ENCODE measurements at places on chromosomes 5 and 9. TPM values are rescaled to one million over a fixed set of nuclear protein-coding genes. Genes with fewer than 3 reads are reported as not detected.
A peak's percentile ranks its signal among the peaks of the same experiment; 100 is the strongest.

NPR3 gene
- total RNA-seq: 51.0 TPM

- H3K27me3 ChIP-seq: no peaks in the 10 kb centered on the region
- H3K36me3 ChIP-seq: no peaks in the 10 kb centered on the region
- H3K4me3 ChIP-seq: no peak overlapping the region
- no peaks in the 10 kb centered on the region for H3K4me1 ChIP-seq
- no peak overlapping the region for H3K27ac ChIP-seq
These were observed 739.5 kb upstream of the GRAMD2B start for GRCh38 chr5:125683669-125684068.

ARHGEF39 gene
- 0.44 TPM for total RNA-seq

DNA sequence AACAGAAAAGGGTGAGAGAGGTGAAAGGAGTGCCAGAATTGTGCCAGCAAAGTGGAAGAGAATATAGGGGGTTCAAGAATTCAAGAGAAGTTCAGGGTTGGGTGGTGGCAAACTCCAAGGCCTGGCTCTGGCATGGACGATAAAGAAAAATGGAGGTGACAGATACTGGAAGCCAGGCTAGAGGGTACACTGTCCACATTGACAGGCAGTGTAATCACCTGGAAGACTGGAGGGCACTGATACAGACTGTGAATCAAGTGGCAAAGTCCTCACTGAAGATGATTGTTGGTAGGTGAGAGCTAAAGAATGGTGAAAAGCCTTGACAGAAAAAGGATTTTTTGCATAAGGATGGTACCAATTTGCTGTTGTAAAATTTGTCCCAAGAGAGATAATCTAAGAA lies 7.1 kb downstream of the SAR1B start:
- no peak overlapping the region for H3K4me3 ChIP-seq
- H3K36me3 ChIP-seq: peaks cover 31% of the 10 kb centered on the region
- no peaks in the 10 kb centered on the region for H3K27me3 ChIP-seq
- peaks cover 7% of the 10 kb centered on the region for H3K4me1 ChIP-seq

- DNase-seq: no peak
- no peaks in the 10 kb centered on the region for H3K36me3 ChIP-seq
- H3K27ac ChIP-seq: no peak overlapping the region
- H3K4me3 ChIP-seq: no peak overlapping the region
These were observed 80.9 kb upstream of the SPATA31D4 start for GRCh38 chr9:81847181-81847915.

MAMDC2 gene
- total RNA-seq: 28.8 TPM

MFAP3 gene
- 34.3 TPM for total RNA-seq

DNA sequence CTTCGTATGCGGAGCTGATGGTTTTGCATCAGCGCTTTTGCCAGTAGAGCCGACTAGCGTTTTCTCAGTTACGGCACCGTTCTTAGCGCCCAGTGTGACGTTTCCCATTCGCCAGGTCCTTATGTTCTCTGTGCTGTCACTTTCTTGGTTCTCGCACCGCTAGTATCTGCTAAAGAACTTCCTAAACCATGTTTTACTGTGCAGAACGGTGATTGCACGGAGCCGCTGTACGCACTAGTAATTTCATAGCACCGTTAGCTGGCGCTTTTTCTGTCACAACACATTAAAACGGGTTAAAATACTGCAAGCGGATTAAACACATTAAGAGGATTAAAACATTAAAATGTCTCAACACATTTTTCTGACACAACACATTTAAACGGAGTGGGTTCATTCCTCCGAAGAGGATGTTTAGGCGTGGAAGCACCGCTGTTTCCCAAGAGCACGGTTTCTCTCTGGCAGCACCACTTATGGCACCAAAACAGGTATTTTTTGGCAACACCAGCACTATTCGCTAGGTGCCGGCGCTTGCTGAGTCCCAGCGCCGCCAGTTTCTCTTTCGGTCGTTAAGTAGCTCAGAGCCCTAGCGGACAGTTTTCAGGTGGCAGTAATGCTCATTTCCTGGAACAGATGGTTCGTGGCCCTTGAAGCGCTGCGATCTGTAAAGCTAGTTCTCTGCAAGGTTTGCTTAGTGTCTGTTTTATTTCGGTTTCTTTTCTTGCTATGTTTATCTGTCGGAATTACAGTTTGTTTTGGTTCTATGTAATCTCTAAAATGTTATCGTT lies 20.3 kb downstream of the ANXA2R start:
- H3K27ac ChIP-seq: peak overlapping the region; percentile 97
- DNase-seq: no peak
- H3K4me1 ChIP-seq: no peaks in the 10 kb centered on the region
- peak overlapping the region; percentile 59 for H3K4me3 ChIP-seq
- peaks cover 10% of the 10 kb centered on the region for H3K27me3 ChIP-seq

DNA sequence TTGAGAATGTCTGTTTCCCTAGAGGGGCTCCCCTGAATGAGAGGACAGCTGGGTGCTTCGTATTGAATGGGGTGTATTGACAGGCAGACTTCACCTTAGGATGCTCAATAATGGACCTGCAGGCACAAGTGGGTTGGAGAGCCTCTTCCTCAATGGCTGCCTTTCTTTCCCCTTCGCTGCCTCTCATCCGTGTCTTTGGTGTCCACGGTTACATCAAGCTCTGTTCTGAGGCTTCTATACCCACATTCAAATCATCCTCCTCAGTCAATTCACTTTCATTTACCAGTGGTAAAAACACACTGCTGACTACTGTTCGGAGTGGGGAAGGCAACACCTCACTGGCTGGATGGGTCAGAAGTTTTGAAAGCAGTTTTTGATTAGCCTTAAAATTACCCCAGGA lies 20.6 kb downstream of the LIX1 start:
- no peaks in the 10 kb centered on the region for H3K36me3 ChIP-seq
- no peaks in the 10 kb centered on the region for H3K27me3 ChIP-seq
- H3K4me1 ChIP-seq: no peaks in the 10 kb centered on the region
- no peak overlapping the region for H3K4me3 ChIP-seq
- no peak overlapping the region for H3K27ac ChIP-seq
- DNase-seq: no peak

- no peaks in the 10 kb centered on the region for H3K36me3 ChIP-seq
- H3K4me1 ChIP-seq: no peaks in the 10 kb centered on the region
- no peak overlapping the region for H3K4me3 ChIP-seq
- no peaks in the 10 kb centered on the region for H3K27me3 ChIP-seq
- no peak for DNase-seq
These were observed 8.9 kb upstream of the HMCN2 start for GRCh38 chr9:130256644-130257043.

DNA sequence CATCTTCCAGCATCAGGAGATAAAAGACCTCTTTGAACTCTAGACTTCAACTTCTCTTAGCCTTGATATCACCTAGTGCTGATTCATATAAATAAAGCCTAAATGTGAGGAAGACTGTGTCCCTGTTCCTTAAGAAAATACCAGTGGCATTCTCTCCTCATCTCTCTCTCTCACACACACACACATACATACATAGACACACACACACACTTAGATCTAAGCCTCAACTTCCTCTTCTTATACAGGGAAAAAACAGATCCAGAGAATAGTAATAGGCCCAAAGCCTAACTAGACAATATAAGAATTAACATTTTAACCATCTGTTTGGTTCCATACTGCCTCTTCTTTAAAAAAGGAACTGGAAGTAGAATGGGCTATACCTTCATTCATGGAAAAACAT lies 195.3 kb upstream of the NR4A3 start:
- no peak for DNase-seq
- H3K4me3 ChIP-seq: no peak overlapping the region
- H3K4me1 ChIP-seq: no peaks in the 10 kb centered on the region
- no peak overlapping the region for H3K27ac ChIP-seq
- no peaks in the 10 kb centered on the region for H3K36me3 ChIP-seq

GRCh38 chr9:79763671-79764285 lies 192.0 kb downstream of the TLE4 start:
- H3K4me3 ChIP-seq: no peak overlapping the region
- H3K36me3 ChIP-seq: no peaks in the 10 kb centered on the region
- no peaks in the 10 kb centered on the region for H3K27me3 ChIP-seq
- no peaks in the 10 kb centered on the region for H3K4me1 ChIP-seq
- H3K27ac ChIP-seq: no peak overlapping the region

DNA sequence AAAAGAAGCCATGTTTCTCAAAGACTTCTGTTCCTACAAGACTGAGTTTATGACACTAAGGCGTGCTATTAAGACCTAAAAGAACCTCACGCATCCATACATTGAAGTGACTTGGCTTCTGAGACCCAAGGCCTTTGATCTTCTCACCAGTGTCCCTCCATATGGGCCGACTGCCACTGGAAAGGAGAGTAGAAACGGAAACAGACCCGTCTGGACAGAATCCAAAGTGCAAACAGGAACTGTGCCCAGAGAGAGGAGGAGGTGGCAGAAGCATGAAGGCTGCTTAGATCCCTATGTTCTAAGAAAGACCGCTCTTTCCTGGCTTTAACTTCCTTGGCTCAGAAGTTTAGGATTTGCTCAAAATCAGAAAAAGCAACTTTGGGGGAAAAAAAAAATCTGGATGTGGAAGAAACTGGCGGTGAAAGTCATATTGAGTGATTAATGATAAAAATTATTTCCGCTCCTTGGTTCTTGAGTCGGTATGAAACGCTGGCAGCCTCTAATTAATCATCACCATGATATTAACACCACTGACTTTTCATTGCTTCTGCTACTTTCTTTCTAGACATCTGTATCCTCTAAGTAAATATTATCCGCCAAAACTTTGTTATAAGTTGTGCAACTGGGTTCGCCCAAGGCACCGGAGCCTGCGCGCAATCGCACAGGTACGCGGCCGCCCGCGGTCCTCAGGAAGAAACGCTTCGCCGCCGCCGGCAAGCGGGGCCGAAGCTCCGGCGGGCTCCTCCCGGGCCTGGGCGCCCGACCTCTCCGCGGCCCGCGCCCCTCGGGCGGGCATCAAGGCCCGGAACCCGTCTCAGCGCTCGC lies 726 bp downstream of the DAP start:
- H3K27me3 ChIP-seq: no peaks in the 10 kb centered on the region
- peak overlapping the region; percentile 75 for H3K4me3 ChIP-seq
- H3K27ac ChIP-seq: peak overlapping the region; percentile 98
- no peak for DNase-seq
- no peaks in the 10 kb centered on the region for H3K36me3 ChIP-seq

GRCh38 chr5:34486160-34486848 lies 169.8 kb upstream of the RAI14 start:
- peak; percentile 90 for DNase-seq
- H3K4me1 ChIP-seq: no peaks in the 10 kb centered on the region
- H3K36me3 ChIP-seq: no peaks in the 10 kb centered on the region
- H3K4me3 ChIP-seq: no peak overlapping the region
- no peaks in the 10 kb centered on the region for H3K27me3 ChIP-seq

GRCh38 chr5:87389296-87390034 lies 23.3 kb downstream of the CCNH start:
- H3K27me3 ChIP-seq: no peaks in the 10 kb centered on the region
- no peak overlapping the region for H3K4me3 ChIP-seq
- peaks cover 11% of the 10 kb centered on the region for H3K4me1 ChIP-seq
- H3K27ac ChIP-seq: no peak overlapping the region
- peaks cover 57% of the 10 kb centered on the region for H3K36me3 ChIP-seq
- DNase-seq: no peak

ZNF483 gene
- 5.5 TPM for total RNA-seq

DNA sequence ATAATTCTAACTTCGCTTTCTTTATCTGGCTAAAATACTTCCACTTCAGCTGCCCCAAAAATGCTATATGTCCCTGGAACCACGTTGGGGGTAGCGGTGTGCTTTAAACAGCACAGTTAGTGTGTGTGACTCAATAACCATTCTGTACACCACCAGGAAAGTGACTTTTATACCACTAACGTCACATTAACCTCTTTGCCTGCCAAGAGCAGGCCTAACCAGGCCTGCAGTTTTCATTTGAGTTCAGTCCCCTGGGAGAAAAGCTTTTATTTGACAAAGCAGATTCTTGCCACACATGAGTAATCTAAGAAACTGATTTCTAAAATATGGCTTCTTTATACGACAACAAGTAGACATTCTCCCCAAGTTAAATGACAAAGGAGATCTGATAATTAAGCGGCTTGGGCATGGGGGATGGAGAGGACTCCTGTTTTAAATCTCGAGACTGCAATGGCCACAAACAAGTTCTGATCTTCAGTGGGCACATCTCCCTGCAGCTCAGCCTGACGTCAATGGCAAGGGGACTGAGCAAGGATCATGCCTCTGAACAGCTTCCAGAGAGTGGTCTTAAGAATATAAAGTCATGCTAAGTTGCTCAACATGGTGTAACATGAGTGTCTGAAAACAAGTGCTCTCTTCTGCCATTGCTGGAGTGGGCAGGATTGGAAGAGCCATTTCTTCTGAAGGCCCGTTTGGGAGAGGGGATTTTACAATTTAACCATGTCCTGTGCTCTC lies 91.8 kb downstream of the GLIS3 start:
- DNase-seq: peak; percentile 64
- peak overlapping the region; percentile 63 for H3K27ac ChIP-seq
- no peaks in the 10 kb centered on the region for H3K27me3 ChIP-seq
- H3K36me3 ChIP-seq: no peaks in the 10 kb centered on the region
- H3K4me3 ChIP-seq: no peak overlapping the region

DNA sequence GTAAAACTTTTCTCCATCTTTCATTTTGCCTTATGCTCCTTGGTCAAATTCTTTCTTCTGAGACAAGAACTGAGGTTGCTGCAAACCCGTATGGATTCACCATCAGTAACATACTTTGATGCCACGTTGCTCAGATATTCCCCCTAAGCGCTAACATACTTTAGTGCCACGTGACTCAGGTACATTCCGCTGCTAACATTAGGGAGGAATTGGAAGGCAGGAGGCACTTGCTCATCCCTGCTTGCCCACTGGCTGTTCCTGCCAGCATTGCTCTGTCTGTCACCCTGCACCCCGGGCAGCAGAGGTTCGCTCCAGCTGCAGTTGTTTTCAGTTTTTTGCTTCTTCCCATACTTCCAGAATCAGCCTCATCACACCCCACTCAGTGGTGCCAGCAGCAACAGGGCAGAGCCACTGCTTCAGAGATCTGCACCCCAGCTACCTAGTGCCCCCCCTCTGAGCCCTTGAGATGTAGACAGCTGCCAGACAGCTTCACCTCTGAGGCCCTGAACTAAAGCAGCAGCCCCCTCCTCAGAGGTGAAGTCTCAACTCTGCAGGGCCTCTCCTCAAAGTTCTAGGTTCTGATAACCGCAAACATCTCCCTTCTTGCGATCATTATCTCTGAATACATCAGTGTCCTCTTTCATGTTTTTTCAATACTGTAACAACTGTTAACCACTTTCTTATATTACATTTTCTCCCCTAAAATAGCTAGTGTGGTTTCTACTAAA lies 228.0 kb upstream of the KIF2A start:
- no peak for DNase-seq
- no peaks in the 10 kb centered on the region for H3K36me3 ChIP-seq
- no peaks in the 10 kb centered on the region for H3K27me3 ChIP-seq
- no peak overlapping the region for H3K4me3 ChIP-seq
- H3K4me1 ChIP-seq: no peaks in the 10 kb centered on the region

GRCh38 chr5:64838376-64838775 lies 69.6 kb downstream of the CWC27 start:
- no peak for DNase-seq
- H3K36me3 ChIP-seq: peaks cover 5% of the 10 kb centered on the region
- H3K4me1 ChIP-seq: no peaks in the 10 kb centered on the region
- H3K4me3 ChIP-seq: no peak overlapping the region

NDST1 gene
- total RNA-seq: 81.4 TPM

GRCh38 chr9:18014556-18014955 lies 435.7 kb downstream of the SH3GL2 start:
- no peak for DNase-seq
- H3K36me3 ChIP-seq: no peaks in the 10 kb centered on the region
- H3K4me3 ChIP-seq: no peak overlapping the region
- H3K4me1 ChIP-seq: no peaks in the 10 kb centered on the region
- no peak overlapping the region for H3K27ac ChIP-seq

GRCh38 chr5:41797662-41798061 lies 72.6 kb downstream of the OXCT1 start:
- H3K27me3 ChIP-seq: no peaks in the 10 kb centered on the region
- H3K4me1 ChIP-seq: no peaks in the 10 kb centered on the region
- peaks cover 17% of the 10 kb centered on the region for H3K36me3 ChIP-seq
- H3K27ac ChIP-seq: no peak overlapping the region

- H3K4me3 ChIP-seq: no peak overlapping the region
- H3K36me3 ChIP-seq: no peaks in the 10 kb centered on the region
- DNase-seq: no peak
These were observed 18.8 kb downstream of the SLC1A1 start for GRCh38 chr9:4508907-4509589.

PLEKHG4B gene
- 0.08 TPM for total RNA-seq
